Sciatic nerve (tissue), 2 donors: ENCODE measurements at places on chromosomes 6 and 20.
A peak's percentile ranks its signal among the peaks of the same experiment; 100 is the strongest.

- no peak for DNase-seq
Observed at GRCh38 chr6:6640926-6641325, 52.4 kb downstream of the LY86 start.

- DNase-seq = no peak
Observed at GRCh38 chr6:134663800-134664535, 285.9 kb downstream of the ALDH8A1 start.

GRCh38 chr20:14838663-14839628, 501.5 kb upstream of the FLRT3 start:
- no peak for DNase-seq

- DNase-seq = no peak
Observed at GRCh38 chr6:131717836-131718542, 7.2 kb upstream of the CTAGE9 start.

DNA sequence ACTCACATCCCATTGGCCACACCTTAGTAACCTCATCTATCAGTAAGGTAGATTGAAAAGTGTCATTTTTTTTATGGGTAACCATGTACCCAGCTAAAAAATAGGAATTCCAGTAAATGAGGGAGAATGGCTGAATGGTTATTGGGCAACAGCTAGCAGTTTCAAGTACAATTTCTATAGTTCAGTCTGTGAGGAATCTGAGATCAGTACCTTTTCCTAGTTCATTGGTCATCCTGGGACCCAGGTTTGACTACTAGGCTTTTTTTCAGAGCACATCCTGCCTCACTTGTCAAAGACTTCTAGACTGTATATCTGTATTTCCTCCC, 28.3 kb downstream of the PHF3 start:
- DNase-seq = no peak

DNA sequence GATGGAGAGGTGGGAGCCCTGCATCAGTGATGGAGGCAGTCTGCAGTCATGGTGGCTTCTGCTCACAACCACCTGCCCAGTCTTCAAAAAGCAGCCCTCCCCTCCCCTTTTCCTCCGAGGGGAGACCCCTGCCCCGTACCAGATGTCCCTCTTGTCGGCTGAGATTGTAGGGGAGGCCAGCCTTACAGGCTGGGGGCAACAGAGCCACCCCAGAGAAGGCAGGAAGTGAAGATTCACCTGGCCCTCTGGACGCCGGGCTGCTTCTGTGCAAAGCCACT, 4.5 kb downstream of the TNFRSF6B start:
- DNase-seq = no peak

DNA sequence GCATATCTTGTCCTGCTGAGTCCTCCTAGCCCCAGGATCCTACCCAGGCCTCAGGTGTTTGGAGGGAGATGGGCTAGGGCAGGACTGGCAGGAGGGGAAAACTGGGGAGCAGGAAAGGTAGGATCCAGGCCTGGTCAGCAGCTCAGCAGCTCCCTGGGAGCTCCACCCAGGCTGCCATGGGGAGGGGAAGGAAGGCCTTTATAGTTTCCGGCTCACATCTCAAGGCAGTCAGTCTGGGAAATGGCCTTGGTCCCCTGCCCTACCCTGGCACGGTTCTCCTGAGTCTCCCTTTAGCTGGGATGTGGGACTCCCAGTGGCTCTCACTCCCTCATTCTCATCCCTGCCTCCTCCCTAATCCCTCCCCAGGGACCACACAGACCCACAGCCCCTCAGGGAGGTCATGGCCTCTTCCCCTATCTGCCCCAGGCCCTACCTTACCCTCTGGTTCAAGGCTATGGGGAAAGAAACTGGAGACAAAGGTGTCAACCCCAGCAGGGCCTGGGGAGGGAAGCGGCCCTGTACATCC, 1.6 kb downstream of the SLC44A4 start:
- no peak for DNase-seq

DNA sequence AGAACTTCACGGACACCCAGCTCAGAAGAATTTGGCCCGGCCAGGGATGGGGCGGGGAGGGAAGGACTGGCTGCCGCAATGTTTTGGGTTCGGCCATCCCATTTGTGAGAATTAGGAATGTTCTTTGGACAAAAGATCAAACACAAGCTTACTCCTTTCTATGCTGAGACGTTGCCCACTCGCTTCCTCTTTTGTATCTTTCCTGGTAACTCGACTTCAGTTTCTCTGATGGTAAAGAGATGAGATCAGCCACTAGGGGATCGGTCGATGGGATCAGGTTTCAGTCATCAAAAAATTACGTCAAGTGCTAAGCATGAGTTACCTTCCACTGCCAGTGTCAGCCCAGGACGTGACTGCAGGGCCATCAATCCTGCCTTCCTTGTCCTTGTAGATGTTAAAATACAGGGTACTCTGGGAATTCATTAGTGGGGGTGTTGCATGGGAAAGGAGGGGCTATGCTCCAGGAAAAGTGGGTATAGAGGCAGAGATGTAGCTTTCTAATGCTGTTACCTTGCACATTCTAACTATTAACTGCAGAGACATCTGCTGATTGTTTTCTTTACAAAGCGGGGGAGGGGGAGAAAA, 190.2 kb downstream of the TSHZ2 start:
- peak; percentile 69 for DNase-seq

- DNase-seq = no peak
Observed at GRCh38 chr6:33822575-33823395, 19.0 kb upstream of the MLN start.

- no peak for DNase-seq
Observed at GRCh38 chr6:165117121-165117520, 192.3 kb downstream of the C6orf118 start.

- DNase-seq = no peak
Observed at GRCh38 chr6:20778912-20779311, 244.7 kb downstream of the CDKAL1 start.
